ENCODE measurements at places on chromosomes 1 and 21.
A peak's percentile ranks its signal among the peaks of the same experiment; 100 is the strongest.

DNA sequence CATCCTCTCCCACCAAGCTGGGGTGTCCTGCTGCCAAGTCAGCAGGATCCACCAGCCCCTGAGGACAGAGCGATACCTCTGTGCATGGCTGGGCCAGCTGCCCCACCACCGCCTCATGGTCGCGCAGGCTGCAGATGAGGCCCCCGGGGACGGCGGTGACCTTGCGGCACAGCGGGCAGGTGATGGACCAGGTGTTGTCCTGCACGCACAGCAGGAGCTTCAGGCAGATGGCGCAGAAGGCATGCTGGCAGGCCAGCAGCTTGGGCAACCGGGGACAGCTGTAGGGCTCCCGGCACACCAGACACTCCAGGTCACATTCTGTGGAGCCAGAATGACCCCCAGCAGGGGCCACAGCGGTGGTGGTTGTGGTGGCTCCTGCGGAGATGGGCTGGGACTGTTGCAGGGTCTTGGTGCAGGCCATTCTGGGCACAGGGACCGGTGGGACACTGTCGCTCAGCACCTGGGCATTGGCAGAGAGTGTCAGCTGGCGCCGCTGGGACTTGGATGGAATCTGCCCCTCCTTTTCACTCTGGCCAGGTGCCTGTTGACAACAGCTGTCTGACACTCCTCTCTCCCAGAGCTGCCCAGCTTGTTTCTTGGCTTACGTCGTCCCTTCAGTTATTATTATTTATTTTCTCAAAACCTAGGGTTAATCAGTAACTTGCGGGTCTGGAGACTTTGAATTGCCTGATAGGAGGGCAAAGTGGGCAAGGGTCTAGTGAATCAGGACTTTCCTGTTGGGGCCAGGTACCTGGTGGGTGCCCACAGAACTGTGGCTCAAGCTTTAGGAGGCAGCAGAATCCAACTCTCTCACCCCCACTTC lies at the start of gene RNF186:
Gene RNF186 (minus strand): TSS at position 603 of the 823 bp plus-strand sequence. CDS start 182 bp downstream, at position 421.
- no peak for DNase-seq

DNA sequence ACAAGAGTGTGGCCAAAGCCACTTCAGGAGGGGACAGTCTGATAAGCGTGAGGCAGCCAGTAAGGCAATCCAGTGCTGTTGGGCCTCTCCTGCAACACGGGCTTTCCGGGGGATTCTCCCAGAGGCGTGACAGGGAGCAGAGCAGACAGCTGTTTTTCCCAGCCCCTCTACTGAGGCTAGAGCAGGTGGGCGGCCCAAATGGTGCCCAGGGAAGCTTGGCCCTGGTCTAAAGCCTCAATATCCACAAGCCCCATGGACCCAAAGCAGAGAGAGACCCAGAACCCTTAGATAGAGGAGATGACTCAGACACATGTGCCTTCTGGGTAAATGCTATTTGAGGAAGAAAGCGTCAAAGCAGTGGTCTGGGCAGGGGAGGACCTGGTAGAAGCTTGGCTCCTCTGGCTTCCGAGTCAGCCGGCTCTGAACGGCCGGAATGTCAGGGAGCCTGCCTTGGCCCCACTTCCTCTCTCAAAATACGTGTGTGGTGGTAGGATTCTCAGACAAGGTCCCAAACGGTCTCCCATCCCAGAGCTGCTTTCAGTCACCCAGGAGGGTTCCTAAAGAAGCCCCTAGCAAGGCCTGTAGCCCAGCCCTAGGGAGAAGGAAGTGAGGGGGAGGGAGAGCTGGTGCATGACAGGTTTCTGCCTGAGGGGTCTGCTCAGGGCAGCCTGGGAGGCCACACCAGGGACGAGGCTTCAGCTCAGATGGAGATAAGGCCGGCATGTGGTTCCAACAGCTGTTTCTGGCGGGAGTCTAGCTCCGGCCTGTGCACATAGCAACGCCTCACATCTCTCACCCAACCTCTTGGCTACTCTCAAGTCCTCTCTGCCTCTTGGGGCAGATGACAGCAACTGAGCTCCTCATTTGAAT lies 28.8 kb downstream of the PIK3C2B start:
- no peak for DNase-seq

GRCh38 chr1:155223047-155223446 lies 14.6 kb downstream of the MTX1 start:
- no peak for DNase-seq

GRCh38 chr1:59901770-59902388 lies 24.7 kb downstream of the CYP2J2 start:
- DNase-seq: no peak

- no peak for DNase-seq
Measured at GRCh38 chr1:16249596-16250241, 12.7 kb upstream of the CPLANE2 start.

DNA sequence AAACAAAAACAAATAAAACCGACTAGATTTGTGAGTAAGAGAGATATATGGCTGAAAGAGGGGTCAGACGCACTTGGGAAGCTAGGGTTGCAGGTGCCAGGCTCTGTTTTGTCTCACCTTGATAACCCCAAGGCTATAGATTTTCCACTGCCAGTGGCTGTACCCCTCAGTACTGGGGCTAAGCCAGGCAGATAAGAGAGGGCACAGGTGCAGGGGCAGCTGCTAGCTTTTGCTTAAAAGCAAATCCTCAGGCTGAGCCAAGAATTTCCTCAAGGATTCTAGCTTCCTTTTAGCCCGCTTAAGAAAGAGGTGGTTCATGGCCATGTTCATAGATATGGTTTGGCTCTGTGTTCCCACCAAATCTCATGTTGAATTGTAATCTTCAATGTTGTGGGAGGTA lies 57.9 kb downstream of the OVGP1 start:
- DNase-seq: no peak

DNA sequence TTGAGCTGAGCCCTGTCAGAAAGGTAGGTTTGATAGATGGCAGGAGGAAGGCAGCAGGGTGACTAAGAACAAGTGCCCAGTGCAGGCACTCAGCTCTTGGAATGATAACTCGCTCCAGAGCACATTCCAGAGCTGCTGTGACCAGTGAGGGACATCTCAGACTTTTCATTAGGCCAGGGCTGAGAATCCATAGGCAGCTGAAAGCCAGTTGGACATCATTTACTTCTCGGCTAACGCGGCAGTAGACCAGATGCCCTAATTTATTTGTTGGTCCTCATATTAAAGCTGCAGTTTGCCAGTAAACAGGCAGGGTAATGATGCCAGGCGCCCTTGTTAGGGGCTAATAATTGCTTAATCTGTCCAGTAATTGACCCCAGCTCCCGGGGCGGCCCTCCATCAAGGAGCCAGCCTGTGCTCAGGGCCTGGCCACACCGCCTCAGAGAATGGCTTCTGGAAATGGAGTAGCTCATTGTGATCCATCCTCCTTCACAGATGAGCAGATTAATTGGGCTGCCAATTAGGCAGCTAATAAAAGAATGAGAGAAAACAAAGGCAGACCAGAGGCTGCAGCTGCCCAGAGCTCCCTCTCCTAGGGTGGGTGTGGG lies 122.0 kb downstream of the BEND5 start:
- DNase-seq: no peak

- DNase-seq: no peak
Measured at GRCh38 chr1:218866507-218866906, 307.2 kb upstream of the LYPLAL1 start.

GRCh38 chr1:201015551-201016091 lies 7.9 kb downstream of the KIF21B start:
- no peak for DNase-seq

GRCh38 chr1:235063068-235063765 lies 65.4 kb downstream of the TOMM20 start:
- peak; percentile 32 for DNase-seq

DNA sequence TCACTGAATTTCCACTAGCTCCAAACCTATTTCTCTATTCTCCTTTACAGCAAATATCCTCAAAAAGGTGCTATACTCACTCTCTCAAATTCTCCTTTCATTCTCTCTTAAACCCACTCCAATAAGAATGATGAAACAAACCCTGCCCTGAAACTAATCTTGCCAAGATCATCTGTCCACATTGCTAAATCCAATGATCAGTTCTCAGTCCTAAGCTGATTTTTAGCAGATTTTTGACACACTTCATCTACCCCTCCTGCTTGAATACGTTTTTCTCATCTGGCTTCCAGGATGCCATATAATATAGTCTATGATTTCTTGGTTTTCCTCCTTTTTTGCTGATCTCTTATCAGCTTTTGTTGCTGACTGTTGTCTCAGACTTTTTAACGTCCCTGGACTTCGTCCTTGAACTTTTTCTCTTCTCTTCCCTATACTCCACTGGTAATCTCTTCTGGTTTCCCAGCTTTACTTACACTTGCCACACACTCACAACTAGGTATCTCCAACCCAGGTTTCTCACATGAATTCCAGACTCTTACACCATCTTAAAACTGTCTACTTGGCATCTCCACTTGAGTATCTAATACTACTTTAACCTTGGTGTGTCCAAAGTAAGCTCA lies 35.3 kb downstream of the RERE start:
- DNase-seq: no peak

- peak; percentile 69 for DNase-seq
Measured at GRCh38 chr1:203408486-203409481, 57.9 kb upstream of the FMOD start.

- peak; percentile 64 for DNase-seq
Measured at GRCh38 chr1:55140546-55140983, 74.6 kb downstream of the USP24 start.

- DNase-seq: no peak
Measured at GRCh38 chr1:9321986-9322660, 29.4 kb downstream of the SPSB1 start.

GRCh38 chr1:102790997-102791396 lies 317.3 kb downstream of the COL11A1 start:
- no peak for DNase-seq

DNA sequence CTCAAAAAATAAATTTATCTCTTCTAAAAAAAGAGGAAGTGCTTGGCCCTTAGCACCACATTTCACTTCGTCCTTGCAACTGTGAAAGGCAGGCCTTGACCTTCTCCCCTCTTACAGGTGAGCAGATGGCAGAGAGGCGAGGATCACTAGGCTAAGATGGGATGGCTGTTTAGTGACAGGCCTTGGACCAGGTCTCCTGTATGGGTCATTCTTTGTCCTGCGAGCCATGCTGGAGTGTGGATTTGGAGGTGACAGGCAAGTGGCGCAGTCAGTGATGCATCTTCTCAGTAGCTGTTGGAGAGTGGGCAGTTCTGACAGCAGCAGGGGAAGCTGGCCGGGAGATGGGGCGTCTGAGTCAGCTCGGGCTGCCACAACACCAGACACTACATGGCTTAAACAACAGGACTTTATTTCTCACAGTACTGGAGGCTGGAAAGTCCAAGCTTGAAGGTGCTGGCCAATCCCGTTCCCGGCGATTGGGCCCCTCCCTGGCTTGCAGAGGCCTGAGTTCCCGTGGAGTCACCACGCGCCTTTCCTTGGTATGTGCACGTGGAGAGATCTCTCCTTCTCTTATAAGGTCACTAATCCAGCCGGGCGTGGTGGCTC lies 16.5 kb downstream of the SLC27A3 start:
- DNase-seq: peak; percentile 33

- DNase-seq: no peak
Measured at GRCh38 chr1:154595621-154596020, 12.4 kb downstream of the ADAR start.

- no peak for DNase-seq
Measured at GRCh38 chr1:8211883-8212579, 105.9 kb upstream of the SLC45A1 start.

DNA sequence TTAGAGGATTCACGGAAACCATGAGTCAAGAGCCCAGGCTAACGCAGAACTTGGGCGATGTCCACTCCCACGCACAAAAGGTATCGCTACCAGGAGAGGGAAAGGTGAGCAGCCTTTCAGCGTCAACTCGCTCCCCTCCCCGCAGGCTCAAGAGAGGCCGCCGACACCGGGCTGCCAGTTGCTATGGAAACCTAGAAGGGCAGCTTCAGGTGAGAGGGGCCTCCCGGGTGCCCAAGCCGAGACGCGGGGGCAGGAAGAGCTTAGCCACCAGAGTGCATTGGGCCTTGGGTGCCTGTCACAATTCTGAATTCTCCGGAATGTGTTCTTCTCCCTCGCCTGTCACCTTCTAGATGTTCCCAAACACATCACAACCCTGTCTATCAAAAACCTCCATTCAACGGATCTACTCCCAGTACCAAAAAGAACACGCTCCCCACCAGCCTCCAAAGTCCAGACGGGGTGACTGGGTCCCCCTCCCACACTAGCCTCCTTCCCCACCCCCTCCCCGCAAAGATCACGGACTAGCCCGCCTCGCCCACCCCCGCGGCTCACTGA lies 694 bp downstream of the MEAF6 start:
- peak; percentile 45 for DNase-seq

DNA sequence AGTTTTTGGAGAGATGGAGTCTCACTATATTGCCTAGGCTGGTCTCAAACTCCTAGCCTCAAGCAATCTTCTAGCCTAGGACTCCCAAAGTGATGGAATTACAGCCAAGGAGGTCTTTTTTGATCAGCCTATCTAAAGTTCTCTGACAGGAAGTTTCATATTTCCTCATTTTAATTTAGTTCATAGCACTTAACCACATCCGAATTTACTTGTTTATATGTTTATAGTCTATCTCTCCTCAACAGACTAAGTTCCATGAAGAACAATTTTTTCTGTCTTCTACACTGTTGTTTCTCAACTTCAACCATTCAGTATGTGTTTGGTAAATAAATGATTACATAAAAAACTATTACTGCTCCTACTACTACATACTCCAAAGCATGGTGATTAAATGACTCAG lies 47.9 kb downstream of the GON4L start:
- DNase-seq: no peak

DNA sequence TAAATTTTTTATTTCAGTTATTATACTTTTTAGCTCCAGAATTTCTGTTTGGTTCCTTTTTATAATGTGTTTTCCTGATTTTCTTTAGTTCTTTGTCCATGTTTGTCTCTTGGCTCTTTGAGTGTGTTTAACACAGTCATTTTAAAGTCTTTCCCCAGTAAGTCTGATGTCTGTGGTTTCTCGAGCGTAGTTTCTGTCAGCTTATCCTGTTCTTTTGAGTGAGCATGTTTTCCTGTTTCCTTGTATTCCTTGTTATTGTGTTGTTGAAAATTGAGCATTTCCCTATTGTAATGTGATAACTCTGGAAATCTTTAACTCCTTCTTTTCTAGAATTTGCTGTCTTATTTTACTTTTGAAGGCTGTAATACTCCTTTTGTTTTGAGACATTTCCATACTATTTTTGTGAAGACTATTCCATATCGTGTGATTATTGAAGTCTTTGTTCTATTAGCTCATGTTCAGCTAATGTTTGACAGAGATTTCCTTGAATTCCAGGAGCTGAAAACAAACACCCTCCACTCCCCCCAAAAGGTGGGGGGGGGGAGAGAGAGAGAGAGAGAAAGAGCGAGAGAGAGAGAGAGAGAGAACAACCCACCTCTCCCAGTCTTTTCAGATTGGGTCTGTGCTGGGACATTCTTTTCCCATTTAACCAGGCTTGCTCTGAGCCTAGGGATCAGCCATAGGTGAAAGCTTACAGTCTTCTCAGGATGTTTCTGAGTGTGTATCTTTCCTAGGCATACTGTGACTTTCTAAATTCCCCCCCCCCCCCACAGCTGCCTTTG lies 38.3 kb downstream of the SDCCAG8 start:
- no peak for DNase-seq

GRCh38 chr1:193211539-193211938 lies 25.1 kb upstream of the B3GALT2 start:
- DNase-seq: no peak

DNA sequence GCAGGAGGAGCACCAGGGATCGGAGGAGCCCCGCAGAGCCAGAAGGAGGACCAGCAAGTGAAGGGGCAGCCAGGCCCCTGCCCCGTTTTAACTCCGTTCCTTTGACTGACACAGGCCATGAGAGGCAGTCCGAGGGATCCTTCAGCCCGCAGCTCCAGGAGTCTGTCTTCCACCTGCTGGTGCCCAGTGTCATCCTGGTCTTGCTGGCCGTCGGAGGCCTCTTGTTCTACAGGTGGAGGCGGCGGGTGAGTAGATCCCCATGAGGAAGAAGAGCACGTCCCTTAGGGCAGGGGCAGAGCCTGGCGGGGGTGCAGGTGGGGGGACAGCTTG lies 13.3 kb downstream of the CSF1 start:
- DNase-seq: peak; percentile 26

GRCh38 chr1:6500544-6501278 lies 9.2 kb upstream of the PLEKHG5 start:
- no peak for DNase-seq

Data from right forelimb (tissue), 1 donor.